ENCODE measurements at places on chromosomes 7 and 10.

DNA sequence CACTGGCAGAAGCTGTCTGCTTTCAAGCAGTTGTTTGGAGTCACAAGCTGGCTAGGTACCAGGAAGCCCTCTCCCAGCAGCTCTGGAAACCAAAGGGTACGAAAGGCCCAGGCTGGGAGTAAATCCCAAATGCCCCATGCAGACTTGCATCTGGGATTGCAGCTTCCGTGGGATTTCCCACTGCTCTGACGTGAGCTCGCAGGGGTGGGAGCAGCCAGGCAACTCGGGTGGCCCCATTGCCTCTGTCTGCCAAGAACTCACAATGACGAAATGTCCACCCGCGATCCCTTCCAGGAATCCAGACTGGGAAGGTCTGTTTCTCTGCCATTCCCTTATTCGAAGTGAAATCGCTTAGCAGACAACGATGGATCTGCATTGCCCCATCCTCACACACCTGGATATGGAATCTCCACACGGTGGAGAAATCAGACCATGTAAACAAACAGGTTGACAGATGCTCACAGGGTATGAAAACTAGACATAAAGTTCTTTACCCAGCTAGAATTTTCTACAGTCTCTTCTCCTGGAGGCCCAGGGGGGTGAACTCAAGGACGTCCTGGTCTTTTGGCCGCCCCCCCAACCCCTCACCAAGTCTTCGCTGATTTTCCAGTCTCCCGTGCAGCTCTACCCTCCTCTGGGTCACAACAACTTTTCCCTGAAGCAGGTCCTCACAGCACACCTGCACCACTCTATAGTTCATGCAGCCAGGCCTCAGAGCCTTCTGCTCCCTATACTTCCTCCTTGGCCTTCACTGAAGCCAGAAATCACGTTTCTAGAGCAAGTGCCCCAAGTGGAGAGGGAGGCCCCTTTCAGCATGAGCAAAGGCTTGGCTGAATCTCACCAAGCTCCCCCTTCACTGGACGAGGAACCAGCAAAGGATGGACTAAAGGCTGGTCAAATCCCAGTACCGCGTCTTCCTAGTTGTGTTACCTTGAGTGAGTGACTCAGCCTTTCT, 20.0 kb downstream of the SH3PXD2A start:
- no peak for DNase-seq

DNA sequence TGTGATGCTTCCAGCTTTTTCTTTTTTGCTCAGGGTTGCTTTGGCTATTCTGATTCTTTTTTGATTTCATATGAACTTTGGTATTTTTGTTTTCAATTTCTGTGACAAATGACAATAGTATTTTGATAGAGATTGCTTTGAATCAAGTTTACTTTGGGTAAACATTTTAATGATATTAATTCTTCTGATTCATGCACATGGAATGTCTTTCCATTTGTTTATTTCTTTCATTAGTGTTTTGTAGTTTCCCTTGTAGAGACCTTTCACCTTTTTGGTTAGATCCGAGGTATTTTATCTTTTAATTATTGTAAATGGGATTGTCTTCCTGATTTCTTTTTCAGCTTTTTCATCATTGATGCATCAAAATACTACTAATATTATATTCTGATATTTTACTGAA, 93.2 kb downstream of the LANCL2 start:
- DNase-seq, result no peak

DNA sequence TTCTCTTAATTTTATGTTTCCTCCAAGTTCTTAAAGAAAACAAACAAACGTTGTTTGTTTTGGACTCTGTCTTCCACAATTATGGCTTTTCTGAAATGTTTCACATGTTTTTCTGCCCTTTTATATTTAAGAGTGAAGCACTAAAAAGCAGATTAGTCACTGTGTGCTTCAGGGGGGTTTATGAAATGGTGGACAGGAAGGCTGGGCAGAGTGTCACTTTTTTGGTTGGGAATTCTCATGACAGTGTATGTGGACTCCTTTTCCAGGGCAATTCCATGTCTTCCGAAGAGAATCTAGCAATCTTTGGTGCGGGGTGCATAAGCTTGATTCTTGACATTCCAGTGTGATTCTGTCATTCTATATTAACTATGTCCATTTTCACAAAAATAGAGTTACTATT, 669.4 kb downstream of the PARD3 start:
- DNase-seq, result no peak

DNA sequence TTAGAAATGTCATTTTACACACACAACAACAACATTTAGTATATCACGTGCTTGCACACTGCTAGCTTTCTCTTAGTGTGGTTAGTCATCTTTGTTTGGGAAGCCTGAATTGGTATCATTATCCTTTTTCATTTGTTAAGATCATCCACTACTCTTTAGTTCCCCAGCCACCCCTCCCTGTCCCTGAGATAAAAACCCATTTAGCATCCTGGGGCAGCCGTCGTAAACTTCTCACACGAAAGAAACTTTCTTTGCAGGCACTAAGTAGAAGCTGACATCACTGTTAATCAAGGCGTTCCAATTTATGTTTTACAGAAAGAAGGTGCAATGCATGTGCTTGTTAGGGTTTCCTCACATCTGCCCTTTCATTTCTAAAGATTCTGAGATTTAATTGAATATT, 475.1 kb upstream of the FZD8 start:
- DNase-seq, result no peak

DNA sequence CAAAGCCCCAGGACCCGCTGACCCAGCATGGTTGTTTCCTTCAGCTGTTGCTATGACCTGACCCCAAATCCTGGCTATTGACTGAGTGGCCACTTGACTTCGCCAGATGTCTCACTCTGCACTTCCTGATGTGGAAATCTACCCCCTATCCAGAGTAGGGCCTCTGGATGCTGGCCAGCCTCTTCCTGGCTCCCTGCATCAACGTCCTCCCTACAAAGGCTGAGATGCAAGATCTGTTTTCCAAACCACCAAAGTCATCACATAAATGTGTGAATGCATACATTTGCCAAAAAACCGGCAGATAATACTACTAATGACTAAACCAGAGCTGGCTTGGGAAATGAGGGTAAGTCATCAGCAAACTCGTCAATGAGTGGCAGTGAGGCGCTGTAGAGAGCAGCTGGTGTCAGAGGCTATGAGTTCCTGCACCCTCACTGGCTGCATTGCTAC, 70.4 kb downstream of the PYROXD2 start:
- no peak for DNase-seq

DNA sequence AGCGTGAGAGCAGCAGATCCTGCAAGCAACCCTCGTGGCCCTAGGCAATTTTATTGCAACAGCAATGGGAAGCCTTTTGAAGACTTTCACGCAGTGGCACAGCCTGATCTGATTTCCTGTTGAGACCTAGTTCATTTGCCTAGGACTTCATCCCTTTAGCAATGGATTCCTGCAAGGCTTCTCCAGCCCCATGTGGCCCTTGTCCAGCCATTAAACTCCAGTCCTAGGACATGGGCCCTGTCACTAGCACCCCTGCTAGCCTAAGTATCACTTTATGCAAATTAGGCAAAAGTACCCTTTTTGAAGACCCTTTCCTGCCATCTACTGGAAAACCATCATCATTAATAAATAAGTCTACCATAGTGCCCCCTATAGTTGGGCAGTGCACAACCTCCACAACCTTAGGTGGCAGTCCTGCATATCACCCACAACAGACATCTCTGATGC, 379.4 kb downstream of the GALNT17 start:
- no peak for DNase-seq

DNA sequence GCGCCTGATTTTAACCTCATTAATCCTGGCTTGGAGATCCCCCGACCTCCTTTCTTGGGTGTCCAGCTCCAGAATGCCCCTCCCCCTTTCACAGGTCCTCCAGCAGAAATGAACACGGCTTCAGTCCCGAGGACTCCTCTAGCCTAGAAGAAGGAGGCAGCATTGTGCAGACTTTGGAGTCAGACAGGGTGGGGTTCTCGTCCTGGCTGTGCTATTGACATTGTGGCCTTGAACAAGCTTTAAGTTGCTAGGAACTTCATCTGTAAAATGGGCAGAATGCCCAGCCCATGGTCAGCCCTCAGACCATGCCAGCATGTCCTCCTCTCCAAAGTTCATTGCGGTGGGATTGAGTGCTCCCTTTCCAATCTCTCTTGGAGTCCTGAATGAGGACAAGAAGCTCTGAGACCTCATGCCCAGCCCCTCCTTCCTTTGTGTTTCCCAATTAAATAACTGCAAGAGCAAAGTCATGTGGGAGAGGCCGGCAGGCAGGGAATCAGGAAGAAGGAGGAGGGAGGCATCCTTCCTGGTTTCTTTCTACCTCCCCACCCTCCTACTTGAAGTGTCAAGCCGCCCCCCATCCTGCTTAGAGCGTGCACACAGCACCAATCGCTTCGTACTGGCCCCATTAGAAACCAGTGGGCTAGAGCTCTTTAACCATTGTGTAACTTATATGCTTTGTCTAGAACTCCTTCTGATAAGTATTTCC, 86.4 kb downstream of the RBM20 start:
- DNase-seq, result no peak

- DNase-seq, result no peak
Measured at GRCh38 chr10:75201793-75202307, 8.7 kb upstream of the VDAC2 start.

DNA sequence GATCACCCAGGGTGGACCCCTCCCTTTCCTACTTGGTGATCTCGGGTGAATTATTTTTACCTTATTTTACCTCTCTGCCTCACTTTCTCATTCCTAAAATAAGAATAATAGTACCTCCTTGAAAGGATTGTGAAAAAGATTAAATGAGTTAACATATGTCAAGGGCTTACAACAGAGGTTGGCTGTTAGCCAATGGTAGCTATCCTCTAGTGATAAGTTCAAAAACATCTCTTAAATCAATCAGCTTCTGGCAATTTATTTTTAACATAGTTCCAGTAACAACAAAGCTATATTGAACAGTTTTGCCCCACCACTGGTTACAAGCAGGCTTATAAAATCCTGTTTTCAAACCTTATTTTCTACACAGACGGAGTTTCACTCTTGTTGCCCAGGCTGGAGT, 45.4 kb downstream of the TMEM168 start:
- DNase-seq, result no peak

GRCh38 chr7:1768832-1769231, 98.8 kb downstream of the ELFN1 start:
- no peak for DNase-seq

GRCh38 chr7:101743995-101744360, 73.4 kb upstream of the CUX1 start:
- DNase-seq, result no peak

- no peak for DNase-seq
Measured at GRCh38 chr10:63699785-63700613, 178.8 kb downstream of the REEP3 start.

GRCh38 chr10:103277713-103278536, 987 bp downstream of the INA start:
- DNase-seq, result no peak

GRCh38 chr7:81029511-81029910, 110.7 kb upstream of the SEMA3C start:
- no peak for DNase-seq

DNA sequence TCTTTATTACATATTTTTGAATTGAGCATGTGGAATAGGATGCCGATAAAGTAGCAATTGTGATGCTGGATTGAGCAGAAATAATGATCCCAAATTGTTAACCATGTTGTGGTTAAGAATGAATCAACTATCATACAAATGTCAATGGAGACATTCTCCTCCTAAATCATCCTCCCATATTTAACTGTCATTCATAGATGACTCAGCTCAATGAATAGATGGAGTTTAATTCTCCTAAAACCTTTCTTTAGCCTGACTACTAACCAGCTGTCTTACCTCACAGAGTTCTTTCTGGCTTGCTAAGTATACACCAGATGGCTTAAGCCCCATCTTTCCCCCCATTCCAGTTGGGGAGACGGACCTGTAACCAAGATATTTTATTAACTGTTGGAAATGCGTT, 23.4 kb upstream of the NPS start:
- no peak for DNase-seq

DNA sequence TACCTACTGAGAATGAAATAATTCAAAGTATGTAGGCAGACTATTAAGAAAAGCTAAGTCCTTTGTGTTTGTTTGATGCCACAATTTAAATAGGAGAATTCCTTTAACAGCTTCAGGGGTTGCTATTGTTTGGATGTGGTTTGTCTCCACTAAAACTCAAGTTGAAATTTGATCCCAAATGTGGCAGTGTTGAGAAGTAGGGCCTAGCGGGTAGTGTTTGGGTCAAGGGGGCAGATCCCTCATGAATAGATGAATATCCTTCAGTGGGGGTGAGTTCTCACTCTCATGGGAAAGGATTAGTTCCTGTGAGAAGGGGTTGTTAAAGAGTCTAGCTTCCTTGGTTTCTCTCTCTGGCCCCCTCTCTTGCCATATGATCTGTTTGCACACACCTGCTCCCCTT, 97.0 kb downstream of the HGF start:
- DNase-seq, result no peak

DNA sequence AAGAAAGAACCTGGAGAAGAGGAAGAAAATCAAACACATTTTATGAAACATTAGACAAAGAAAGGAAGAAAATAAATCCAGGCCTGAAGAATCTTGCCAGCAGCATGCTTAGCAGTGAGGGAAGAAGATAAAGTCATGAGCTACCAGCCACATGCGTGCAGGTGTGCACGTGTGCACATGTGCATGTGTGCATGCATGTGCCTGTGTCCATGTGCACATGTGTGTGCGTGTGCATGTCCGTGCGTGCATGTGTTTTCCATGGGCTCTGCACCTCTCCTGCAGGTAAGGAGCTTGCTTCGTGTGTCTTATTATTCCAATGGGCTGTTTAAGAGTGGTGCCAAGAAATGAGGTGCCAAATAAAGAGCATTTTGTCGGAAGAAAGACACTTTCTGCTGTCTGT, 322.2 kb downstream of the FGFR2 start:
- no peak for DNase-seq

GRCh38 chr10:50857579-50857978, 27.8 kb downstream of the A1CF start:
- DNase-seq, result no peak

- no peak for DNase-seq
Measured at GRCh38 chr7:151135866-151136843, 31.3 kb downstream of the GBX1 start.

DNA sequence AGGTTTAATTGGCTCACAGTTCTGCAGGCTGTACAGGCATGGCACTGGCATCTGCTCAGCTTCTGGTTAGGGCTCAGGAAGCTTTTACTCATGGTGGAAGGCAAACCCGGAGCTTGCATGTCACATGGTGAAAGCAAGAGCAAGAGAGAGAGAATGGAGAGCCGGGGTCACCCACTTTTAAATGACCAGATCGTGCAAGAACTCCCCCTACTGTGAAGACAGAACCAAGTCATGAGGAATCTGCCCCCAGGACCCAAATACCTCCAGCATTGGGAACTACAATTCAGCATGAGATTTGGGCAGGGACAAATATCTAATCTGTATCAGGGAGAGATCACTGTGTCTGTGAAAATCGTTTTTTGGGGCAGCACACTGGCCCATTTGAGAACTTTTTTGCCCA, 110.0 kb upstream of the MYO3A start:
- DNase-seq, result no peak

Data from stimulated activated CD8-positive, alpha-beta memory T cell treated with anti-CD3 and anti-CD28 coated beads, Interleukin-7, amount 100 ng/mL, for 24 hours (primary cell).